Osteoblast (primary cell): ENCODE measurements at places on chromosomes 2 and 18.
A peak's percentile ranks its signal among the peaks of the same experiment; 100 is the strongest.

GRCh38 chr2:127254386-127254981, 34.4 kb upstream of the CYP27C1 start:
- DNase-seq = peak; percentile 56

DNA sequence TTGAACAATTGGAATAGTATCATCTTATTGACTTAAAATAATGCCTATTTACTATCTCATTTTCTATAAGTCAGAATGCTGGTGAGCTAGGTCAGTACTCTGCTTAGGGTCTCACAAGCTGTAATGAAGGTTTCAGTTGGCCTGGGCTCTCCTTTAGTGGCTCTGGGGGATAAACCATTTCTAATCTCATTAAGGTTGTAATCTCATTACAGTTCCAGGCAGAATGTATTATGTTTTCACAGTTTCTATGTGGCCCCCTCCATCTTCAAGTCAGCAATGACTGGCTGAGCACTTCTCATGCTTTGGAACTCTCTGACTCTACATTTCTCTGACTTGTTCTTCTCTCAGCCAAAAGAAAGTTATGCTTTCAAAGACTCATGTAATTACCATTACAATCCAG, 163.1 kb downstream of the CCDC178 start:
- no peak for DNase-seq

- no peak for DNase-seq
Measured at GRCh38 chr2:145811276-145812164, 1291.6 kb upstream of the ZEB2 start.

- no peak for DNase-seq
Measured at GRCh38 chr2:215611609-215612386, 175.9 kb upstream of the FN1 start.

DNA sequence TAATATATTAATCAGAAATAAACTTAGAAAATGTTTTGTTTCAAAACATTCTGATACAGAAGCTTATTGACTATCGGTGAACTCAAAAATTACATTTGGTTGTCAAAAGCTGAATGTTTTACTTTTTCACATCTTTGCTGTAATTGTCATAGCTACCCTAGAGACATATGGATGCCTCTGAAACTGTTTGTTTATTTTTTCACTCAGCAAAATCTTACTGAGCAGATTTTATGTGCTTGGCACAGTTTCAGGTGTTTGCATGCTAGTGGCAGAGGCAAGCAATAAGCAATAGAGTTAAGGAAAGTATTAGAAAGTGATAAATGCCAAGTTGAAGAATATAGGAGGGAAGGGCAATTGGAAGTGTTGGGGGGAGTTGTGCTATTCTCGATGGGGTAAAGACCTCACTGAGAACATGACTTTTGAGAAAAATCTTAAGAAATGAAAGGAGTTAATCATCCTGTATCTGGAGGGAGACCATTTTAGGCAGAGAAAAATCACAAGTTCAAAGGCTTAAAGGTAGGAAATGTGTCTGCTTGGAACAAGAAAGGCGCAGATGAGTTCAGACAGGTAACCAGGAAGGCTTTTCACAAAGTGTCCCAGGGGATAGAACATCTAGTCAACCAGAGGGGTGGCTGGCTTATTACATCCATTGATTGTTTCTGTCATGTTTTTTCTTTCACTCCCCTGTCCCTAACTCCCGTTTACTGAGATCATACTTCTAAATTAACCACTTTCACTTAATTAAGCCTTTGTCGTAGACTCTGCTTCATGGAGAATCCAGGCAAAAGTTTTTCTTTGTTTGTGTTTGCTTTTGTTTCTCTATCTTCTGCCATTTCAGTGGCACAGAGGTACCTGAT, 27.2 kb upstream of the COBLL1 start:
- no peak for DNase-seq

DNA sequence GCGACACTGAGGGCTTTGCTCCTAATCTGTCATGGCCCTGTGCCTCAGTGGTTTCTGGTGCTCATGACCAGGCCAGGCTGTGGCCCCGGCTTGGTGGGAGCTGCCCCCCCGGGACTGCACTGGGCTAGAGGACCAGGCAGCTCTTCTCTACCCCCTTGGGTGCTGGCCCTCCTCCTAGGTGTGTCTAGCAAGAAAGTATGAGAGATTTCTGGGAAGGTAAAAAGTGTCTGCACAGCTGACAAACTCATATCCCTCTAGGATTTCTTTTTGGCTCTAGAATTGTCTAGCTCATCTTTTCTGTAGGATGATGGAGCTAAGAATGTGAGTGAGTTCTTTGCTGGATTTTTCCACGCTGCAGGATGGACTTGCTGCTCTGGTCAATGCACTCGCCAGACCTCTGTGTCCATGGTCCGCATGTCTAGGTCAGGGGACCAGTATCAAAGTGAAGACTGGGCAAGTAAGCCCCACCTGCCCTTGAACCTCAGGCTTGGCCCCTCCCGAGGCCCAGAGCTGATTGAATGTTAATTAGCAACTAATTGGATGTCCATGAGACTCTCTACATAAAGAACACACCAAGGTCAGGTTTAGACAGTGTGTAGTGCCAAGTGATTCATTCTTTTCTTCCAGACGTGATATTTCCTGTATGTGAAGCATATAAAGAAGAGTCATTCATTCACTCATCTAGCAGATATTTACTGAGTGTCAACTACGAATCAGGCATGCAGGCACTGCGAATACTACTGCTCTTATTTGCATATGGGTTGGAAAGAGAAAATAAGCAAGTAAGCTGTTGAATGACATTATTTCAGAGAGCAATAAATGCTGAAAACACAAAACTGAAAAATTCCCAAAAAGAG, 15.6 kb upstream of the PSD4 start:
- DNase-seq = peak; percentile 92

DNA sequence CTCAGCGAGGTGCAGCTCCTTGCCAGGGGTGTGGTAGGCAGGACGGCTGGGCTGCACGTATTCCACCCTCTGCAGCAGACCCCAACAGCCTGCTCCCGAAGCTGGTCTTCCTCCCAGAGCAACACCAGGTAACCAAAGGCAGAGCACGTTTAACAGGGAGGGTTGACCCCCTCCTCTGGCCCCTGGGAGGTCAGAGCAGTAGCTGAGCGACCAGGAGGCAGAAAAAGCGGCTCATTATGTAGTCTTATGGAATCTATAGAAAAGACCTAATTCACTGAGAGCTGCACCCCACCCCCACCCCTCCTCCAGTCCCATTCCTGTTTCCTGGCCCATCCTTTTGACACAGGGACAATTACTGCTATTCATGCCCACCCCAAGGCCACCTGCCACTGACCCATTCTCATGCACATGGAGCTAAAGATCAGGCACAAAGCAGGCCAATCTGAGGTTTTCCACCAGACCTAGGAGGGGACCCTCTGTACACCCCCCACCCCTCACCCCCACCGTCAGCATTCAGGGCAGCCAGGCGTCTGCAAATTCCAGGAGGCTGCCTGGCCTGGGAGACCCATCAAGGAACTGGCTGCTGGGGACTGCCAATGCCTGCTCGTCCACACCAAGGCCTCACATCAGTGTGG, 60.9 kb upstream of the FZD7 start:
- DNase-seq = no peak

DNA sequence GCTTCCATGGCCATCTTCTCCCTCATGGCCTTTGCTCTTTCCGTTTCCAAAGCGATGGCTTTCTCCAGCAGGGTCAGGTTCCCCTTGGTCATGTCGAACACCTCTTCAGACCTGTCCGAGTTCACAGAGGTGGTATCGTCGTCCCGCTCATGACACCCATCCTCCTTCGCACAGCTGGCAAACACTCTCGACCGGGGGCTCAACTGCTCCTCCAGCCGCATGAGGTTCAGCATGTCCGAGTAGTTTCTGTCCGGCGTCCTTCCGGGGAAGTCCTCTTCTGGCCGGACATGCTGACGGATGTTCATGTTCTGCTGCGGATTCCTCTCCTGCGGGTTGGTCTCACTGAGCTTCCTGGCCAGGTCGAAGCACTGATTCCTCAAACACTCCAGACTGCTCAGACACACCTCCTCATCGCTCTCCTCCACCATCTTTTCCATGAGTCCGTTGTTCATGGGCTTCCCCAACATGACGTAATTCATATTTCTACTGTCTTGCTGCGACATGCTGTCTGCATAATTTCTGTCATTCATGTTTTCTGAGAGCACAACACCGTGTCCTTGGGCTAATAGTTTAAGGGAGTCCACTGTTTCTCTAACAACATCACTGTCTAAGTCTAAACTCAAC, 178.2 kb upstream of the PXDN start:
- DNase-seq = no peak

DNA sequence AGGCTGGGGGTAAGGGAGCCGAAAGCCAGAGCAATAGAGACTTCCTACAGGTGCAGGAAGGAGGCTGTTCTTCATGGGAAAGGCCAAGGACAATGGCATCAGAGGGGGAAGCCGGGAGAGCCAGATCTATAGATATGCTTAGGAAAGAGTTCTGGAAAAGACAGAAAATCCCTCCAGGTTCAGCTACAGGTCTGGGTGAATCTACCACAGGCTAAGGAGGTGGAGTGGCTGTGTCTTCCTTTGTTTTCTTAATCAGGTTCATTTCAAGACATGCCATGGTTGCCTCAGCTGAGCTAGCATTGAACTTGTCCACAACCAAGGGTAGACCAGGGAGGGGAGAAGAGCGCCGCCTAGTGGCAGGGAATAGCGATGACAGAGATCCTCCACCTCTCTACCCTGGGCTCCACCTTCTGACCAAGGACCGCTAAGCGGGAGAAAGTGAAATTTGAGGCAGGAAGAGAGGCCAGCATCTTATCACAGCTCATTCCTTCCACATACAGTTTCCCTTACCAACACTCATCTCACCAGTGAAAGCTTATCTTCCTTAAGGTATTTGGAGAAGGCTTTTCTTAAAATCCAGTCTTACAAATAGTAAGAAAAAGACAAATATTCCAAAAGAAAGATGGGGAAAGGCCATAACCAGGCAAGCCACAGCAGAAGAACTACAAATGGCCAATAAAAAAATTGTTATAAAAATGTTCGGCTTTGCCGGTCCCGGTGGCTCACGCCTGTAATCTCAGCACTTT, 74.2 kb downstream of the VIT start:
- peak; percentile 87 for DNase-seq

DNA sequence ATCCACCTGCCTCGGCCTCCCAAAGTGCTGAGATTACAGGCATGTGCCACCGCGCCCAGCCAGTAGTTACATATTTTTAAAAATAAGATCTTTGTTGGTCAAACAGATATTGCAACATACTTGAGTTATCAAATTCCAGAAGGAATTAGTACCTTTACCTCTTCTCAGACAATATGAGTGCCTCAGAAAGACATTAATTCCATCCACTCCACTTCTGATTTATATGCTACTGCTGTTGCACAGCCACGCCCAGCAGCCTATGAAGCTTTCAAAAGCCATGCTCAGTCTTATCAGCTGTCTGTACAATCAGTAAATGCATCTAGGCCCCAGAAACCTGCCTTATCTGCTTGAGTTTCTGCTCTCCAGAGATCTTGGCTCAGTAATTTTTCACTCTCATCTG, 47.8 kb downstream of the MEX3C start:
- DNase-seq = no peak

GRCh38 chr2:74883011-74883410, 49.1 kb downstream of the HK2 start:
- DNase-seq = no peak

- DNase-seq = no peak
Measured at GRCh38 chr18:56097621-56098020, 509.6 kb upstream of the TCF4 start.

- no peak for DNase-seq
Measured at GRCh38 chr2:176536439-176537133, 267.3 kb downstream of the MTX2 start.

GRCh38 chr2:230634146-230634545, 78.5 kb upstream of the CAB39 start:
- peak; percentile 5 for DNase-seq

- no peak for DNase-seq
Measured at GRCh38 chr2:69988086-69988635, 26.7 kb upstream of the ASPRV1 start.

- no peak for DNase-seq
Measured at GRCh38 chr2:233999182-233999581, 51.3 kb upstream of the SPP2 start.

DNA sequence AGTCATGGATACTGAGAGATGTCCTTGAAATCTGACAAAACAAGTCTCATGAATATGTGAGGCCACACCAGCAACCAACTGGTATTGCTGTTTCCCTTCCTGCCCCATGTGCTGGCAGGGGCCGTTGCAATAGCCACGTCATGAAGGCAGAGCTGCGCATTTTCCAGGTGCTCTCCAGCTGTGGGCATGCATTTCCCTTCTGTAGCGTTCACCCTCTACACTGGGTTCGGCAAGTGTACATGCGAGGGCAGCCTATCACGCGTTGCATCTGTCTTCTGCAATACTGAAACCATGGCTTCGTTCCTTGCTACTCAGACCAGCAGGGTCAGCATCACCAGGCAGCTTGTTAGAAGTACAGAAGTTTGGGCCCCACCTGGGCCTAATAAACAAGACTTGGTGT, 17.4 kb downstream of the ARL4C start:
- no peak for DNase-seq

DNA sequence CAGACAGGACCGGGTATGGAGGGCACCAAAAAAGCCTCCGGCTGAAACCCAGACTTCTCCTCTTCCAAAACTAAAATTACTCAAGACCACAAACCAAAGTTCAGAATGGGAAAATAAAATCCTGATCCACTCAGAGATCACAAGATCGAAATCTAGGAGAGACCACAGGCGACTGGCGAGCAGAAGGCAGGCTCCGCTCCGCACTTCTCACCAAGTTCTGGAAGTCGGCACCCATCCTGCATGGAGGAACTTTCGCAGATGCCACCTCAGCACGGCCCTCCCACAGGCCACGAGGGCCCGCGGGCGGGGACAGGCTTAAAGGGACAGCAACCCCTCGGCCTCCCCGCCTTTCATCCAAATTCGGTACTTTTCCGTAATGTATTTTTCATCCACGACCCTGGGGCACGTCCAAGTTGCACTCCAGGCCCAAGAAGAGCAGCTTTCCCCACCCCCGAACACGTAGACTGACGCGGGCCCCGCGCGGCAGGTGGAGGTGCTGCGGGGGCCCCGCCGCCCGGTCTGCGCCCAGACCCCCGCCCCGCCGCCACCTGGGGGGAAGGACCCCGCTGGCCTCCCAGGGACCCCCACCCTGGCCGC, 43.7 kb downstream of the HDLBP start:
- peak; percentile 94 for DNase-seq

- peak; percentile 10 for DNase-seq
Measured at GRCh38 chr2:204177977-204178522, 241.5 kb downstream of the ICOS start.

DNA sequence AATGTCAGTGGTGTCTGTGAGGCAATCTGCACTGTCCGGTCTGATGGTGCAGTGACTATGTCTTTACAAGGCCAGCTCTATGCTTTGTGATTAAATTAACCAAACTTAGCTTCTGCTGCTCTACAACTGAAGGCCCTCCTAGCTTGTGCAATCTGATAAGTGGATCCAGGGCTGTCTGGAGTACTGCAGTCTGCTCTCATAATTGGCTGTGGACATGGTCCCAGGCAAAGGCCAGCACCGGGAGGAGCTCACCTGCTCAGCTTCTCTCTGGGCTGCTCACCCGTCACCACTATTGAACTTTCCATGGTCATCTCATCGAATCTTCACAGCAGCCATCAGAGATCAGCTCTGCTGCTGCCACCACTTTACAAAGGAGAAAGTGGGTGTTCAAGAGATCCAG, 13.0 kb upstream of the APCDD1 start:
- DNase-seq = no peak
